Cortex of kidney (tissue), 1 donor: ENCODE measurements at places on chromosomes 6 and 20.

- no peak for DNase-seq
Measured at GRCh38 chr6:90573624-90574023, 13.2 kb downstream of the MAP3K7 start.

- DNase-seq = no peak
Measured at GRCh38 chr6:121550491-121551010, 115.1 kb downstream of the GJA1 start.

DNA sequence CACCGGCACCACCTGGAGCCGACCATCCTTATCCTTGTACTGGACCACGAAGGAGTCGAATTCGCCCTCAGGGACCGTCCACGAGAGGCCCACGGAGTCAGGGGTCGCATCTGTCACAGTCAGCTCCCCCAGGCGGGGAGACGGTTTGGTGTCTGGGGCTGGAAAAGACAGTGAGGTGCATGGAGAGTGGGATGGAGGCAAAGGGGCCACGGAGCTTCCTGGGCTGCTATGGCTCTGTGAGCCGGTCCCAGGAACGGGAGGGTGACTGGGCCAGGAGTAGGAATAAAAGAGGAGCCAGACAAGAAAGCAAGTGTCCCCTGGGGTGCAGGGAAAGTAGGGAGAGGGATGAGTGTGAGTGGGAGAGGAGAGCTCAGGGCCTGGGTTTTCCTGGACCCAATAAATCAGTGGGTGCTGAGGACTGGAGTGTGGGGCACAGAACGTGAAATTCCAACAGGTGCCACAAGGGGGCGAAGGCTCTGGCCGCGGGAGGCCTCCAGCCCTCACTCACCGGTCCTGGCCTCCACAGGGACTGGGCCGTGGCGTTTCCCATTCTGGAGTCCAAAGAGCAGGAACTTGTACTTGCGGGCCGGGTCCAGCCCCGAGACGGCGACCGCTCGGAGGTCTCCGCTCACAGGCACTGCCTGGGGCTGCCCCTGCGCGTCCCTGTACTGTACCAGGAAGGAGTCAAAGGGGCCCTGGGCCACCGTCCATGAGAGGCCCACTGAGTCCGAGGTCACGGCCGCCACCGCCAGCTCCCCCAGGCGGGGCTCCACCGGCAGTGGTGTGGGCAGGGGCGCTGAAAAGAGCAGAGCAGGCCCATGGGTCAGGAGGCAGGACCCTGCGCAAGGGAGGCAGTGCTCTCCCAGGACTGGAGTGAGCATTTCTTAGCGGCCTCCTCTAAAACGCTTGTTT lies 9.9 kb downstream of the CYP21A2 start:
- DNase-seq = no peak

DNA sequence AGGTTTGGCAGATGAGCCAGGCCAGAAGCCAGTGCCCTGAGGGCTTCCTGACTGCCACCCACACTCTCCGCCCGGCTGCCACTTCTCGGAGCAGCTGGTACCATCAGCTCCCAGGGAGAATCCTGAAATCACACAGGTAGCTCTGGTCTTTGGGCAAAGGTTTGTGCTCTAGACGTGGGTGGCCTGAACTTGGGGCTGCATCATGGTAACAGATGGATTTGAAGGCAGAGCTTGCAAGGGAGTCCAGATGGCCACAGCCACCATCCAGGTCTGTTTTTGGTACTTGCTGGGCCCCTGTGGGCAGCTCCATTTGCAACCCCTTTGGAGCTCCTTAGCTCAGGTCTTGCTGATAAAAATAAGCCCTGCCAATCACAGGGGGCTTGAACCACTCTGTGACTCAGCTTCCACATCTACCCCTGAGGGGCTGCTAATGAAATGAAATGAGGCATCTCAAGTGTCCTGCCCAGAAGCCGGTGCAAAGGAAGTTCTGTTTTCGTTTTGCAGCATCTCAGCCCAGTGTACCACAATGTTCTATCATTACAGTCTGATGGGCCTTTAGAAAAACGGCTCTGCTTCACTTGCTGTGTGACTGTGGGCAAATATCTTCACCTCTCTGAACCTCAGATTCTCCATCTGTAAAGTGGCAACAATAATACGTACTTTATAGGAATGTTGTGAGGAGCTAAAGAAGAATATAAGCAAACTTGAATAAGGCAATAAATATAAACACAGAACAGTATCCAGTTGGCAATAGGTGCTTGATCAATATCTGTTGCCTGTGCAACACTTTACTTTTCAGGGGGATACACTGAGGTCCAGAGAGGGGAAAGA lies 25.1 kb upstream of the CDH22 start:
- no peak for DNase-seq

- no peak for DNase-seq
Measured at GRCh38 chr6:159727717-159728445, 575 bp downstream of the WTAP start.

- no peak for DNase-seq
Measured at GRCh38 chr6:69768664-69769063, 28.1 kb downstream of the LMBRD1 start.

DNA sequence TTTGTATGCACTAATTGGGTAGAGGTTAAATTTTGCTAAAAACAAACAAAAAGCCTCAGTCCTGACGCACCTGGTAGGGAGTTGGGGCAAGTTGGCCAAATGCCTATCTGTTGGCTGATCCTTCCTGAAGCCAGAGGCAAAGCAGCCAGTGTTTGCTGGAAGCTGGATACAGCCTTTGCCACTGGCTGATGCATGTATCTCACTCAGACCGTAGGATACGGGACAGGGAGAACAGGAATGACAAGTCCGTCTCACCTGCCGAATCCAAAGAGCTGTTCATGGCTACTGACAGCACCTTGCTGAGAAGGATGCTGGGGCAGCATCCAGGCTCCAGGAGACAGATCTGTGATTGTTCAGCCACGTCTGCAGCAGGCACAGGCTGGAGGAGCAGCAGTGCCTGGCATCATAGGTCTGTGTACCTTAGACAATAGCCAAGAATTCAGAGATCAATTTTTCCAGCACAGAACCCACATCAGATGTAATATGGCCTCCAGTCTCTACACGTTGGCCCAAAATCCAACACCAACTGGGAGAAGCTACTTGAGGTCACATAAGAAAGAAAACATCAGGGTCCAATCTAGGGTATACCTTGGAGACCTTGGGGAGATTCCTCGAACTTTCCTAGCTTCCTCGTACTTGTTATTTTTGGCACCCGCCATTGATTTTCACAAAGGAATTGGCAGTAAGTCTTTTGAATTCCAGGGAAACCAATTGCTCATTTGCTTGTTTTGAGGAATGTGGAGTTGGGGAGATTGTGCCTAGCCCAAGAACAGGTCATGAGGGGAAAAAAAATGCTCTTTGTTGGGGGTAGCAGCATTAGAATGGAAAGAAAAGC lies 108.5 kb upstream of the ARMC2 start:
- DNase-seq = no peak

DNA sequence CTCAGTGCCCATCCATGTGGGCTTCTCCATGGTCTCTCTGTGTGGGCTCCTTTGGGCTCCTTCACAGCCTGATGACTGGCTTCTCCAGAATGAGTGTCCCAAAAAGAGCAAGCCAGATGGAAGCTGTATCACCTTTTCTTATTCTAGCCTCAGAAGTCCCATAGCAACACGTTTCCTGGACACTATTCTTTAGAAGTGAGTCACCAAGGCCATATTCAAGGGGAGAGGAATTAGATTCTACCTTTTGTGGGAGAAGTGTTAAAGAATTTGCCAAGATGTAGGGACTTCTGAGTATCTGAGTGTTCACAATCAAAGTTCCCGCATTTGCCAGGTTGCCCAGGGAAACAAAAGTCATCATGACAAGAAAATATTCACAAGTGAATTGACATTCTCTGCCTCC lies 20.7 kb upstream of the TBC1D22B start:
- no peak for DNase-seq

- no peak for DNase-seq
Measured at GRCh38 chr6:107275330-107275865, 160.1 kb upstream of the BEND3 start.

DNA sequence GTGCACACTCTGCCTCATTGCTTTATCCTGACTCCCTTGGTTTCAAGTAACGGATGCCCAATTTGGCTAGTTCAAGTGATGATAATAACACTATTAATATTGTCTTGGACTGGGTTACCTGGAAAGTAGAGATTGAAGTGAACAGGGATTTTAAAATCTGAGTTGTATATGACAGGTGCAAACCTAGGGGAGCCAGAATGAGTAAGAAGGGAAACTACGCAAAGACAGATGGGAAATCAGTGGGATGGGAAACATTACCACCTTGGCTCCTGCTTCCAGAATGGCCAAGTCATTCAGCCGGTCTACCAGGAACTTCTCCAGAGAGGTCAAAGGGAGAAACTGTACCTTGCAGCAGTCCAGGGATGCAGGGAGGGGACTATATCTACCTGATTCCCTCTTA lies 41.9 kb downstream of the OGFRL1 start:
- no peak for DNase-seq

DNA sequence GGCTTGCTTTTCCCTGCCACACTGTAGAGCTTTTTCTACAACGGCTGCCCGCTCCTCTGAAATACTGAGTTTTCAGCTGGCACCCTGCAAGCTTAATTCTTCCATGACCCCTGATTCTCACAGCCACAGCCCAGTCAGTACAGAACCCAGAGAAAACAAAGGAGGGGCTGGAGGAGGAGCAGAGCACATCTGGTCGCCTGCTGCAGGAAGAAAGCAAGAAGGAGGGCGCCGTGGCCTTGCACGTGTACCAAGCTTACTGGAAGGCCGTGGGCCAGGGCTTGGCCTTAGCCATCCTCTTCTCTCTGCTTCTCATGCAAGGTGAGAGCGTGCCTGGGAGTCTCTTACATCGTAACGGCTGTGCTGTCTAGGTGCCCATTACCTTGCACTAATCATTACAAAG lies 11.3 kb downstream of the DLK2 start:
- no peak for DNase-seq

GRCh38 chr6:17907406-17908229 lies 79.8 kb downstream of the KIF13A start:
- no peak for DNase-seq

DNA sequence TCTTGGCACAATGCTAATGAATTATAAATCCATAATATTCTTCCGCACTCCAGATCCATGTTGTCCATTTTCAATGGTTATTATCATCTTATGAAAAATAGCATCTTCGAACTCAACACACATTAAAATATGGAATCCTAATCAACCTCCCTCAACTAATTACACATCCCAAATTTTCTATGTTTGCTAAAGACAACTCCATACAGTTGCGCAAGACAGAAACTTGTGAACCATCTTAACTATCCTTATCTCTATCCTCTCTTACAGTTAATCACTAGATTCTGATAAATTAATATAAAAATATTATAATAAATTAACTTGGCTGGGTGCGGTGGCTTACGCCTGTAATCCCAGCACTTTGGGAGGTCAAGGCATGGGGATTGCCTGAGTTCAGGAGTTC lies 38.3 kb upstream of the TFAP2B start:
- no peak for DNase-seq

DNA sequence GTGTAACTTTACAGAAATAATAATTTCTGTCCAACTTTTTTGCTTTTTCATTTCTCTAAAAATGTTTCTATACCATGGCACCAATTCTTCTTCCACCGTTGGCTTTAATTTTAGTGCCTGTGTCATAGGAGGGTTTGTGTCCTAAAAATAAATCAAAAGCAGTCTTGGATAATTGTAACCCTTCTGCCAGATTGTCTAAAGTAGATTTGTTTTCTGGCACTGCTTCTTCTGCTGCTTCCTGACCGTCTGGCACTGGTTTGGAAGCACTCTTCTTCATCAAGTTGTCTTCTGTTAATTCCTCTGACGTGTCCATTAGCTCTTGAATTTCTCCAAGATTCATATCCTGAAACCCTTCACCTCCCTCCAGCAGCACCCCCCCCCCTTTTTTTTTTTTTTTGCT lies 33.1 kb downstream of the SCAF8 start:
- no peak for DNase-seq

DNA sequence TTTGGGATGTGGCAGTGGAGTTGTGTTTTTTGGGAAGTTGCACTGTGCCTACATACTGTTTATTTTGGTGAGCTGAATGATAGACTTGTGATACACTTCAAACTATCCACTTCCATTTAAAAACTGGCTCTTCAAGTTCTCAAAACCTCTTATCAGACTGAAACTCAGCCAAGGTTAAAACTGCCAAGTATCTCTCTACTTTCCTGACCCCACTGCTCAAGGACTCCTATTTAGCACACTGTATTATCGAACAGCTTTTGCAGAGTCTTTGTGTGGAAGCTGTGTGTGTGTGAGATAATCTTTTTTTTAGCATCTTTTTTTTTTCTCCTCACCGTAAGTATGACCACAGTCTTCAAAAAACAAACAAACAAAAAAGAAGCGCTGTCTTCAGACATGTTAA lies 21.1 kb downstream of the STX11 start:
- DNase-seq = no peak

- DNase-seq = no peak
Measured at GRCh38 chr20:10093087-10093591, 58.4 kb downstream of the ANKEF1 start.

DNA sequence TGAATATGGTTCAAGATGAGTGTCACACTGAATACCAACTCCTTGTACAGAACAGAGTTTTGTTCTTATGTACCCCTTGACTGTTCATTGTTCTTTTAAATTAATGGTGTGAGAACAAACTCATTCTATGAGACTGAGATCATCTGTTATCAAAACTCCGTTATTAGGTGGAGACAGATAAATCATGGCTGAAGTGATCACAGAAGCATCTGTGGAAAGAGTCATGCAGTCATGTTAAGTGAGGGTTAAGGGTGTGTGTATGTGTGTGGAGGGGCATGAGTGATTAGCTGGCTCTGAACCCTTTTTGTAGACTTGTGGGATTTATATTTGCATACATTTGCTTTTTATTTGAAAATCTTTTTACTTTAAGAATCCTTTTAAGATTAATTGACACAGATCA lies 24.7 kb downstream of the ADGRG6 start:
- no peak for DNase-seq

GRCh38 chr20:3199976-3200755 lies 4.3 kb downstream of the DDRGK1 start:
- no peak for DNase-seq

DNA sequence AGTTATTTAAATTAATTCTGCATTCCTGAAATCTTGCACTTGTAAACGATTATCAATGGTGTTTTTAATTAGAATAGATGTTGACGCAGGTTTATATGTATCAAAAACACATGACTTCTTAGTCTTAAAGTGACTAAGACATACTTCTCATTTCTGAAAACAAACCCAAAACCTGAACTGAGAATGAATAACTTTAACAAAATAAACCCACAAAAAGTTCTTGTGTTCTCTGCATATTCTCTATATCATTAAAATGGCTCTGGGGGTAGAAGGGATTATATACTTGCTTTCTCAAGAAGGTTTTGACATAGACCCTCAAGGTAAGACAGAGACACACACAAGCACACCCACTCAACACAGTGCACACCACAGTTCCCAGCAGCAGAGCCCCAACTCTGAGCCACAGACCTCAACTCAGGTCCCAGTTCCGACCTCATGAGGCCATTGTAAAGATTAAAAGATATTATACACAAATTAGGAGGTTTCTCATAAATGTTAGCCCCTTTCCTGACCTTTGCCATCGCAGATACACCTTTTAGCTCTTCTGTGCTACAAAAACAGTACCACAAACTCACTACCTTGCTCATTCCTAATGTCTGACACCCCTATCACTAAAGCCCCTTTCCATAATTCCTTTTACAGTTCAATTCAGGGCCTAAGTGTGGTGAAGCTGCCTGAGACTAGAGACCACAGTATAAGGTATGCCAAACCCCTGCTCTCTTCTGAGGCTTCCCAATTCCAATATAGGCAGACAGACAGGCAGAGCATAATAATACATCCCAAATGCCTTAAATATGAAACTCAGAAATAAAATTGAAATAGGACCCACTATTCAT lies 267.8 kb downstream of the PTPRK start:
- no peak for DNase-seq
